ENCODE measurements at places on chromosomes 16 and 17.

GRCh38 chr17:29565643-29566472 is 979 bp downstream of the ABHD15 start:
- DNase-seq: peak; percentile 49

GRCh38 chr16:3027983-3028715 is 4.3 kb downstream of the THOC6 start:
- peak; percentile 95 for DNase-seq

- DNase-seq: no peak
Measured at GRCh38 chr16:68700120-68700519, 37.0 kb upstream of the CDH1 start.

GRCh38 chr17:15947976-15948752 is 3.2 kb downstream of the ADORA2B start:
- DNase-seq: no peak

- no peak for DNase-seq
Measured at GRCh38 chr16:7946142-7946541, 613.5 kb downstream of the RBFOX1 start.

- DNase-seq: no peak
Measured at GRCh38 chr17:17845046-17845775, 8.4 kb upstream of the SREBF1 start.

- DNase-seq: peak; percentile 64
Measured at GRCh38 chr16:74743045-74743667, 31.5 kb downstream of the FA2H start.

DNA sequence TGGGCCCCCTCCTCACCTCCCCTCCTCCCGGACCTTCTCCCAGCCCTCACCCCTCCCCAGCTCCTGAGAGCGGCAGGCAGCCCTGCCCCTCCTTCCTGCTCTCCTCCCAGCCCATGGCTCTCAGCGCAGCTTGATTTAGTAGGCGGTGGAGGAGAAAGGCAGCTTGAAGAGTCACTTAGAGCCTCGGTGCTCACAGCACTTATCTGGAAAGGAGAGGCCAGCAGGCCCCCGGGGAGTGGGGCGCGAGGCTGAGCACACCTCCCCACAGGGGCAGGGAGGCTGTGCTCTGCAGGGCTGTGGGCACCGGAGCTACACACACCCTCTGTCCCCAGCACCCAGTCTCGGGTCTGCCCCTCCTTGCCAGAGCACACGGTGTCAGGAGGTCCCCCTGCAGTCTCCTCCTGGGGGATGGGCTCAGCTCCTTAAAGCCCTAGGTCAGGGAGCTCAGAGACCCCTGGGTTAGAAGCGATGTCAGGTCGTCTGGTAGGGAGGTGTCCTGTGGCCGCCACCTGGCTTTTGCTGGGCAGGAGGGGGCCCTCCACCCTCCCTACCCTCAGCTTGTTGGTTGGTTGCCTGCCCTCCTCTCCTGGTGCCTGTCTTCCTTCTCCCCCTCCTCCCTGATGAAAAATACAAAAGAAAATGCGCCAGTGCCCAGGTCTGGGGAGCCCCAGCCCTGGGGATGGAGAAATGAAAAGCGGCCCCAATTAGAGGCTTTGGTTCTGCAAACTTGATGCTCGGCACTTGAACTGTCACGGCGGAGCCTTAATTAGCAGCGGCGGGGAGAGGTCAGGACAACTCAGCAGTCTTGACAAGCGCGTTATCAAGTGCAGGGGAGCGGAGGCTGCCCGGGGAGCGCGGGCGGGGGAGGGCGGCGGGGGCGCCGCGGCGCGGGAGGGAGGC is 151.1 kb upstream of the GSE1 start:
- DNase-seq: peak; percentile 92

DNA sequence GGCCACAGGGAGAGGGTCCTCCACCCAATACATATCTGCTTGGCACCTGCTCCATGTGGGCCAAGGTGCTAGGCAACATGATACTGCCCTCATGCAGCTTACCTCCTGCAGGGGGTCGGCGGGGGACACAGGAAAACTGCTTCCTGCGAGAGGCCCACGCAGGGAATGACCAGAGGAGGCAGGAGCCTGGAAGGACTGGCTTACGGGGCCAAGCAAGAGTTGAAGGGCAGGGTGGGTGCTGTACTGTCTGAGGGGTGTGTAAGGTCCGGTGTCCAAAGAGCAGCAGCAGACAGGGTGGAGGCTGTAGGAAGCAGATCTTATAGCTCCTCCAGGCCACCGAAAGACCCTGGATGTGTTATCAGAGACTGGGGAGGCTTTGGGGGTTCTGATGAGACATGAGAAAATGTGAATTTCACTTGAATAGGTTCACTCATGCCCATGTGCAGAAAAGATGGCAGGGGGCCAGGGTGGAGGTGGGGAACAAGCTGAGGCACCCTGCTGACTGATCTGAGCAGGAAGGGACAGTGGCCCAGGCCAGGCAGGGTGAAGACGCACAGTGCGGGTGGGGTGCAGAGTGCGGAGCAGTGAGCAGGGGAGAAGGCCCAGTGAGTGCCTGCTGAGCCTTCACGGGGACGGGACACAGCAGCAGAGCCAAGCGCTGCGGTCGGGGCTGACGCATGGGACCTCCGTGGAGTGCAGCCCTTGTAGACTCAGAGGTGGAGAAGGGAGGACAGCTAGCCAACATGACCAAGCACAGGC is 8.3 kb downstream of the FLCN start:
- DNase-seq: no peak

DNA sequence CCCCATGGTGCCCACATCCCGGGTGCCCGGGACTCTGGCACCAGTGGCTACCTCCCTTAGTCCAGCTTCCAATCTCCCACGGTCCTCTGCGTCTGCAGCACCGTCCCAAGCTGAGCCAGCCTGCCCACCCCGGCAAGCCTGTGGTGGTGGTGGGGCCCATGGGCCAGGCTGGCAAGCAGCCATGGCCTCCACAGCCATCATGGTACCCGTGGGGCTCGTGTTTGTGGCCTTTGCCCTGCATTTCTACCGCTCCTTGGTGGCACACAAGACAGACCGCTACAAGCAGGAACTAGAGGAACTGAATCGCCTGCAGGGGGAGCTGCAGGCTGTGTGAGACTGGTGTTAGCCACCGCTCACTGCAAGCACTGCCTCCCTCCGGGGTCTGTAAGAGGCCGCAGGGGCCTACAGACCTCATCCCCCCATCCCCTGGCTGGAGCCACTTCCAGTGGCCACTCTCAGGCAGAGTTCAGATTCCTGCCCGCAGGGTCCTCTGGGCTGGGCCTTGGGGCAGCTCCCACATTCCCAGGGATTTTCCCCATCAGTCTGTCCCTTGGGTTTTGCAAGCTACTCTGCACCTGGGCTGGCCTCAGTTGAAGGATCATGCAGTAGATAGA is 3.9 kb upstream of the SETD1A start:
- DNase-seq: peak; percentile 79

DNA sequence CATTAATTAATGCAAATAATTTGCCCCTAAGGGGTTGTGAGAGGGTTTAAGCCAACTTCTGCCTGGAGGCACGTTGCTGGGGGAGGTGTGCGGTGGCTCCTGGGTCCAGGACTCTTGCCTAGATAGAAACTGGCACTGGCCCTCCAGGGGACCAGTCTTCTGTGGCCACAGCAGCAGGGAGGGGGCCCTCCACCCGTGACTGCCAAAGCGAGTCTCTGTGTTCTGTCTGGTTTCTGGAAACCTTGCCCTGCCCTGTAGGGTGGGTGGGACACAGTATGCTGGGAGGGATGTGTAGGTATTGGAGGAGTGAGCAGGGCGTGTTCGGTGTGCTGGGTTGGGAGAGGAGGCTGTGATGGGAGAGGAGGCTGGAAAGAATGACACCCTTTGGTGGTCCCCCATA is 78.8 kb downstream of the TBC1D16 start:
- DNase-seq: no peak

GRCh38 chr17:50626037-50626574 is 8.6 kb upstream of the ABCC3 start:
- DNase-seq: peak; percentile 86

DNA sequence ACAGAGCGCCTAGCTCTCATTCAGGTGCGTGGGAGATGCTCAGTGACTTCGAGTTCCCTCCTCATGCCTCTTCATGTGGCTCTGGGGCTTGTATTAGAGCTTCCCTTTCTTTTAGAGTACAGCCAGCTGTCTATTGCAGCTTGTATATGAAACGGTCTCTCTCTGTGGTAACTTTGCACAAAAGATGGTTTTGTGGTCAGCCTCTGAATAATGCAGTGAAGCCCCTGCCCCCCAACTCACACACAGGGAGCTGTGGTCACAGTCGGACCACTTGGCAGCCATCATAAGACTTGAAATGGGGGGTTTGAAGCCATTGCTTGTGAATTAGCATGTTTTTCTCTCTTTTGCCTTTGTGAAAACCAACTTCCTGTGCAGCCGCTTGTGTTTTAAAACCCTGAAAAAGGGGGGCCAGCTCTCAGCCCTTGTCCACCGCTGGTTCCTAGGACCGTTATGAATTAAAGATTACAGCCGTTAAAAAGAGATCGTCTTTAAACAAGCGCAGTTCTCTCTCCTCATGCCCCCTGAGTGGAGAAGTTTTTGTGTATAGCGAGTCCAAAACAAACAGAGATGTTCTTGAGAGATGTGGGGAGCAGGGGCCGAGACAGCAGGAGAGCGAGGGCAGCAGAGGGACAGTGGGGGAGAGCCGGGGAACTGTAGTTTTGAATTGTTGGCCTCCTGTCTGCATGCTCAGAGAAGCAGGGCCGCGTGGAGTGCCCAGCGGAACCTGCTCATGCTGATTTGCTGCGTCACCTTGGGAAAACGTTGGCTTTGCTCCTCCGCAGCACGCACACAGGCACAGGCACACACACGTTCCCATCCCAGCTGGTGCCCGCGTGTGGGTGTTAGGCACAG is 199.0 kb downstream of the MSI2 start:
- peak; percentile 83 for DNase-seq

- DNase-seq: no peak
Measured at GRCh38 chr17:57292091-57292490, 35.8 kb downstream of the MSI2 start.

DNA sequence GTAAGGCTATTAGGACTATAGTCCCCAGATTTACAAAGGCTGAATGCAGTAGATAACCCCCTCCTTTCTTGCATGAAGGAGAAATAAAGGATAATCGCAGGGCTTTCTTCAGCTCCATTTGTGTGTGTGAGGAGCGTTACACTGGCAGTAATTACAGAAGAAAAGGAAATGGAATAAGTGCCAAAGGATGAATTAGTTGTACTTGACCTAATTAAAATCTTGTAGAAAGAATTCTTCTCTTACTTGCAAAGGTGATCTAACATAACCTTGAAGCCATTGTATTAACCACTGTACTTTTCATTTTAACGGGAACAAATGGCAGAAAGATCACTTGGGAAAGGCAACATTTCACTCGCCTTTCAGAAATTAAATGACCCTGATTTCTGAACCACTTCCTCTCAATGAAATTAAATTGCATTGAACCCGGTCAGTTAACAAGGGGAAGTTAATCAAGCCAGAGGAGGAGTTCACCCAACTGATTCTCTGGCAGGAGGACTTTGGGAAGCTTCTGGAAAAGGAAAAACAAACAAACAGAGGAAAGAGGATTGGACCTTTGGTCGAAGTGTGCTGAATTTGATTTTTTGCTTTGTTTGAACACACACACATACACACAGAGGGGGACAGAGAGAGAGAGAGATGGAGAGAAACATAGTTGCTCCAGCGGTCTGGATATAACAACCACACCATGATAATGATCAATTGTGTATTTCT is 90.6 kb downstream of the GP2 start:
- no peak for DNase-seq

DNA sequence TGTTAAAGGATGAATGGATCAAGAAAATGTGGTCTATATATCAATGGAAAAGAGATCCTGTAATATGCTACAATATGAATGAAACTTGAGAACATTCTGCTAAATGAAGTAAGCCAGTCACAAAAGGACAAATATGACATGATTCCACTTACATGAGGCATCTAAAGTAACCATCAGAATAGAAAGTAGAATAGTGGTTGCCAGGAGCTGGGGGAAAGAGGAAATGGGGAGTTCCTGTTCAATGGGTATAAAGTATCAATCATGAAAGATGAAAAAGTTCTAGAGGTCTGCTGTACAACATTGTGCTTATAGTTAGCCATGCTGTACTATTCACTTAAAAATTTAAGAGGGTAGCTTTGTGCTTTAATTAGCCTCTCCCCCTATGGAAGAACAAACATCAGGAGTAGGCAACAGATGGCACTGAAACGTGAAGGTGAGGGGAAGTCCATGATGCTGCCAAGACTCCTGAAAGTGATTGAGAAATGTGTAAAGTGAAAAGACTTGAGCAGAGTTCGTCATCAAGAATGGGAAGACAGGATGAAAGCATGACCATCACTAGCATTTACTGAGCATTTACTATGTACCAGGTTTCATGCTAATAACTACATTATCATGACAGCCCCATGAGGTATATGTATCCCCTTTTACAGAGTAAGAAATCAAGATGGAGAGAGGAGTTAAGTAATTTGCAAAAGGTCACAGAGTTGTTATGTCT is 167.2 kb downstream of the CYB561 start:
- DNase-seq: no peak

DNA sequence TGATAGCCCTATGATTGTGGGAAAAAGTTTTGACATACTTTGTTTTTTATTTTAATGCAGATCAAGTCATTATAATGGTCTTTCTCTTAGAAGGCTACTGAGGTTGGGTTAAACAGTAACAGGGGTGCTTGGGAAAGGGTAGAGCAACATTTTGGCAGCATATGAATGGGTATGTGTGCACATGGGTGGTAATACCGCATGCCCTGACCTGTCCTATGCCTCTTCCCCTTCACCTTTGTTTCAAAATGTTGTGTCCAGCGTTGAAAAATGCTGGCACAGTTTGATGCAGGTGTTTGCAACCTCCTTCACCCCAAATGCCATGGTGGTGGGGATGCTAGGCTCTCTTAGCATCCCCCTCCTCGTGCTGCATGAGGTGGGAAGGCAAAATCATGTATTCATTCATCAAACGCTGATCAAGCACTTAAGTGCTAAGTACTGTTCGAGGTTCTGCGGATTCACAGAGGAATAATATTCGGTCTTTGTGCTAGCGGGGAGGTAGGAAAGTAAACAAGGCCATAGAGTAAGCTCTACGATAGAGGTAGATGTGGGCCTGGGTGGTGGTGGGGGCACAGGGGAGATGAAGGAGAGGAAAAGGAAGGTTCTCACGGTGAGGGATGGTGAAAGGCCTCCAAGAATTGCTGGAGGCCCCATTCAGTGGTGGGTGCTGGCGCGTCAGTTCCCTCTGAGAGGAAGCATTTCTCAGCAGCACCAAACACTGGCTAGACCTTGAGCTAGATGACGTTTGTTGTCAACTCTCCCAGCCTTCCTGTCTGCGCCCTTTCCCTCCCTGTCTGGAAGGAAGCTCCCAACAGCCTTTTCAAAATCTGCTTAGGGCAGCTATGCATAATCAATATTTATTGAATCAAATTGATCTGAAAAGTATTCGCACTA is 13.3 kb upstream of the MARCHF10 start:
- DNase-seq: no peak

Measured in kidney (tissue), 22 donors.